ENCODE measurements at places on chromosomes 4 and X. TPM values are rescaled to one million over a fixed set of nuclear protein-coding genes. Genes with fewer than 3 reads are reported as not detected.

- DNase-seq, result no peak
Observed at GRCh38 chrX:94454606-94455005, 780.6 kb downstream of the FAM133A start.

Gene SLC49A3
- 3.4 TPM for total RNA-seq

DNA sequence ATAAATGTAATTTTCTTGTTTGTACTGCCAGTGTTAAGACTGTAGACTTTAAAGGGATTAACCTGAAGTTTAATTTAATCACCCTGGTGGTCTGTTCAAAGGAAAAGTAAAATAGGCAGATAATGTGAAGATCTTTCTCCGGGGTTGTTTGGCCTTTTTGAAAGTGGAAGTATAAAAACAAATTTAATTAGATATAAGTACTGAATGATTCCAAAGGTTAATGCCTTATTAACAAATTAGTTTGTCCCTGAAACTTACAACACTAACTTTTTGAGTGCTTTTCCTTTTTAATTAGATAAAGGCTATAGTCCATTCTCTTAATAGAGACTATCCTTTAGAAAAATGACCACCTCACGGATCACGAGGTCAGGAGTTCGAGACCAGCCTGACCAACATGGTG is 10.4 kb upstream of the PGAM4 start:
- no peak for DNase-seq

Gene CT45A1
- total RNA-seq, result not detected

DNA sequence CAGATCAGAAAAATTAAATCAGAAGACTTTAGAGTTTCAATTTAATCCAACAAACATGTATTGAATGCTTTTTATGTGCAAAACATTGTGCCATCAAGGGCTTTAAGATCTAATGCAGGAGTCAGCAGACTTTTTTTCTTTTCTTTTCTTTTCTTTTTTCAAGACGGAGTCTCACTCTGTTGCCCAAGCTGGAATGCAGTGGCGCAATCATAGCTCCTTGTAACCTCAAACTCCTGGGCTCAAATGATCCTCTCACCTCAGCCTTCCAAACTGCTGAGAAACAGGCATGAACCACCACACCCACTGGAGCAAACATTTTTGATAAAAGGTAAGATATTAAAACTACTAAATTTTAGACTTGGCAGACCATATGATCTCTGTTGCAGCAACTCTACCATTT is 24.6 kb upstream of the LRBA start:
- DNase-seq, result no peak

Gene GNPDA2
- total RNA-seq, result 12.8 TPM

Gene CXorf51B
- not detected for total RNA-seq

Gene ZCCHC18
- not detected for total RNA-seq

GRCh38 chr4:11428899-11429698 is 405 bp upstream of the HS3ST1 start:
- DNase-seq, result peak; percentile 50

- DNase-seq, result no peak
Observed at GRCh38 chr4:89836897-89837384, at the start of gene SNCA. Gene SNCA (minus strand): TSS chr4:89837161. CDS start chr4:89835667, 1,494 bp downstream.

DNA sequence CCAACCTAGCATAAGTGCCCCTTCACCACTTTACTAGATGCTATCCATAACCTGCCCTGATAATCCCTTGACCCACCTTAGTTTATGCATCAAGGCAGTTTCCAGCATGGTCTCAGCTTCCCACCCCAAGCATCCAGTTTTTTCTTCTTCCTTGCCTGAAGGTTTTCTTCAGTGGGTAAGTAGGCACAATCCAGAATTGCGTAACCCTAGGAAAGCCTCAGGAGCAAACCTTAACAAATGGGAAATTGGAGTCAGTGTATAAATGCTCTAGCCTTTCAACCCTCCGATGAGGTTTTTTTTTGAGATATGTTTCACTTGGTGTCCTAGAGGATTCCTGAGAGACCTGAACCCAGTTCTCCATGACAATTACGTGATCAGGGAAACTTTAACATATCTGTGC is 614.0 kb upstream of the BOD1L1 start:
- no peak for DNase-seq

DNA sequence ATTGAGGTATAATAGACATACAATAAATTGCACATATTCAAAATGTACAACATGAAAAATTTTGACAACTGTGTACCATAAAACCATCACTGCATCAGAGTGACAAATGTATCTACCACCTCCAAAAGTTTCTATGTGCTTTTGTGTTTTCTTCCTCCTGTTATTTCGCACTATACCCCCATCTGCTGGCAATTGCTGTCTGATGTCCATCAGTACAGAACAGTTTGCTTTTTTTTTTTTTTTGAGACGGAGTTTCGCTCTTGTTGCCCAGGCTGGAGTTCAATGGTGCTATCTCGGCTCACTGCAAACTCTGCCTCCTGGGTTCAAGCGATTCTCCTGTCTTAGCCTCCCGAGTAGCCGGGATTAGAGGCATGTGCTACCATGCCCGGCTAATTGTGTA is 154.3 kb upstream of the GIMD1 start:
- no peak for DNase-seq

- DNase-seq, result no peak
Observed at GRCh38 chr4:54872261-54872660, 214.5 kb downstream of the KIT start.

- no peak for DNase-seq
Observed at GRCh38 chr4:169446824-169447223, 165.6 kb downstream of the NEK1 start.

Gene SEPTIN6
- 3.7 TPM for total RNA-seq

DNA sequence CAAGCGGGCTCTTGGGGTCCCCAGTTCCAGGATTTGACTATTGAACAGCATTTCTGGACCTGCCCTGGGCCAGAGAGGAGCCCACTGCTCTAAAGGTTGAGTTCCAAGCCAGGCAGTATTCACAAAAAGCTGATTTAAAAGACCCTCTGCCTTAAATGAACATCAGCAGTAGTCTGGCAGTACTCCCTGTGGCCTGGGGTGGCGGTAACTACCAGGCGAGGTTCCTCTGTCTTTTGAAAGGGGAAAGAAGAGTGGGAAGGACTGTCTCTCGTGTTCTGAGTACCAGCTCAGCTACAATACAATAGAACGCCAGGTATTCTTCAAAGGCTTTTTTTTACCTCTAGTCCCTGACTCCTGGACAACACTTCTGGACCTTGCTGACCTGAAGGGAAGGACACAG is 456.4 kb upstream of the TEX13C start:
- no peak for DNase-seq

DNA sequence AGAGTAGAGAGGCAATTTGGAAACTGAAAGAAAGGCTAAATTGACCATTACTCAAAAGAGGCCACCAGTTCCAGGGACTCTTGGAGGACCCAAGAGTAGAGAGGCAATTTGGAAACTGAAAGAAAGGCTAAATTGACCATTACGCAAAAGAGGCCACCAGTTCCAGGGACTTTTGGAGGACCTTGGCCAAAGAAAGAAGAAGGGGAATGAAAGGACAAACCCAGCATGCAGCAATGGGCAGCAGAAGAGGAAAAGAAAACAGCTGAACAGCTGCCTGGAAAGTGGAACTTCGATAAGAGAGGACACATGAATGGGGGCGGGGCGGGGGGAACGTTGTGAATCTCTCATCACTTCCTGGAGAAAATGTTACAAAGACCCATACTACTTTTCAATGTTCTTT is 80.8 kb downstream of the PALLD start:
- no peak for DNase-seq

- DNase-seq, result no peak
Observed at GRCh38 chrX:118756101-118756500, 28.7 kb downstream of the IL13RA1 start.

GRCh38 chr4:71187404-71188155 is 151.2 kb upstream of the SLC4A4 start:
- DNase-seq, result no peak

Gene SSX4
- total RNA-seq, result not detected

GRCh38 chrX:20461002-20461401 is 194.3 kb upstream of the RPS6KA3 start:
- no peak for DNase-seq
